Activated naive CD4-positive, alpha-beta T cell treated with anti-CD3 and anti-CD28 coated beads for 36 hours (primary cell): ENCODE measurements at places on chromosomes 4 and X. TPM values are rescaled to one million over a fixed set of nuclear protein-coding genes. Genes with fewer than 3 reads are reported as not detected.
A peak's percentile ranks its signal among the peaks of the same experiment; 100 is the strongest.

Gene TCEAL4
- 14.2 TPM for total RNA-seq

GRCh38 chr4:99323756-99324155 lies 2.6 kb upstream of the ADH1B start:
- H3K4me1 ChIP-seq: no peaks in the 10 kb centered on the region
- H3K4me3 ChIP-seq: no peak overlapping the region
- no peaks in the 10 kb centered on the region for H3K36me3 ChIP-seq
- no peak overlapping the region for H3K27ac ChIP-seq
- no peak for DNase-seq

DNA sequence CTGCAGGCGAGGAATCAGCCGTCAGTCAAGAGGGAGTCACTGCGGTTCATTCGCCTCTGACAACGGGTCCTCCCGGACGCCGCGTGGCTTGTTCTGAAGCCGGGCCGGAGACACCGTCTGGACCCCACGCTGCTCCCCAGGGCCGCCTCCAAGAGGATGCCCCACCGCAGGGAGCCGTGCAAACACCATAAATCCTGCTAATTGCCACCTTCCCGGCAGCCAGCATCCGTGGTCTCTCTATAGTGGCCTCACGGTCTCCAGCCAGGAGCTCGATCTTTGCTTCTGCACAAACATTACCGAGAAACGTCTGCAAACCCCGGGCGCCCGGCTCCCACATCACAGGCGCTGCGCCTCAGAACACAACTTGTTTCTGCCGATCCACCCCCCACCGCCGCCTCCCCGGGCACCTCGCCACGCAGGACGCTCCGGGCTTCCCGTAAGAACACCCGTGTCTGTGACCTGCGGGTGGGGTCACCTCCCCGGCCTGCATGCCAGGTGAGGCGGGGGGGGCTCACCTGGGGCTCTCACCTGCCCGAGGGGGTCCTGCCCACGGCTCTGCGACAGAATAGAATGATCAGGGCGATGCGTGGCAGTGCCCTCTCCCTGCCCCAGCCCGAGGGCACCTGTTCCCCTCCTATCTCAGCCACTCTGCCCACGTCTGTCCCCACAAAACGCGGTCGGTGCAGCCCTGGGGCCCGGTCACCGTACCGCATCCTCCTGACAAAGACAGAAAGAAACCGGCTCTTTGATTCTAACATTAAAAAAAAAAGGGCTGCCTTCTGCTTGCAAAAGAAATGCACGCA lies 32.4 kb upstream of the PPP2R3B start:
- no peak overlapping the region for H3K4me3 ChIP-seq
- H3K36me3 ChIP-seq: peaks cover 3% of the 10 kb centered on the region
- H3K4me1 ChIP-seq: no peaks in the 10 kb centered on the region
- H3K27ac ChIP-seq: no peak overlapping the region

DNA sequence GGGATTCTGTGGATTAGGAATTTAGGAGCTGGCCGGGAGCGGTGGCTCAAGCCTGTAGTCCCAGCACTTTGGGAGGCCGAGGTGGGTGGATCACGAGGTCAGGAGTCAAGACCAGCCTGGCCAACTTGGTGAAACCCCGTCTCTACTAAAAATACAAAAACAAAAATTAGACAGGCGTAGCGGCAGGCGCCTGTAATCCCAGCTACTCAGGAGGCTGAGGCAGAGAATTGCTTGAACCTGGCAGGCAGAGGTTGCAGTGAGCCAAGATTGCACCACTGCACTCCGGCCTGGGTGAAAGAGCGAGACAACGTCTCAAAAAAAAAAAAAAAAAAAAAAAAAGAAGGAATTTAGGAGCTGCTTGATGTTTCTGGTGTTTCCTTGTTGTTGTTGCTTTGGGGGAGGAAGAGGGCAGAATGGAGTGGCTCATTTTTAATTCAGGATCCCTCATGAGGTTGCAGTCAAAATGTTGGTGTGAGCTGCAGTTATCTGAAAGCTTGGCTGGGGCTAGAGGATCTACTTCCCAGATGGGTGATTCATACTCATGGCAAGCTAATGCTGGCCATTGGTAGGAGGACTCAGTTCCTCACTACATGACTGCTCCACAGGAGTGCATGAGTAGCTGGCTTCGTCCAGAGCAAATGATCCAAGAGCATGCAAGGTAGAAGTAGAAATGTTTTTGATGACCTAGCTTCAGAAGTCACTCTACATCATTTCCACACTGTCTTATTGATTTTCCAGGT lies 26.5 kb upstream of the JADE1 start:
- H3K4me3 ChIP-seq: no peak overlapping the region
- H3K4me1 ChIP-seq: no peaks in the 10 kb centered on the region
- H3K27me3 ChIP-seq: no peaks in the 10 kb centered on the region
- H3K27ac ChIP-seq: no peak overlapping the region
- no peaks in the 10 kb centered on the region for H3K36me3 ChIP-seq

GRCh38 chrX:41275661-41276609 lies 58.0 kb upstream of the DDX3X start:
- no peaks in the 10 kb centered on the region for H3K36me3 ChIP-seq
- DNase-seq: peak; percentile 73
- peaks cover 7% of the 10 kb centered on the region for H3K4me1 ChIP-seq
- peak overlapping the region; percentile 41 for H3K27ac ChIP-seq
- no peaks in the 10 kb centered on the region for H3K27me3 ChIP-seq
- H3K4me3 ChIP-seq: peak overlapping the region; percentile 74

Gene MAGEA9B
- total RNA-seq: not detected

GRCh38 chr4:93730251-93730650 lies 98.3 kb upstream of the ATOH1 start:
- H3K4me3 ChIP-seq: no peak overlapping the region
- no peaks in the 10 kb centered on the region for H3K4me1 ChIP-seq
- H3K36me3 ChIP-seq: no peaks in the 10 kb centered on the region
- DNase-seq: no peak
- no peak overlapping the region for H3K27ac ChIP-seq

DNA sequence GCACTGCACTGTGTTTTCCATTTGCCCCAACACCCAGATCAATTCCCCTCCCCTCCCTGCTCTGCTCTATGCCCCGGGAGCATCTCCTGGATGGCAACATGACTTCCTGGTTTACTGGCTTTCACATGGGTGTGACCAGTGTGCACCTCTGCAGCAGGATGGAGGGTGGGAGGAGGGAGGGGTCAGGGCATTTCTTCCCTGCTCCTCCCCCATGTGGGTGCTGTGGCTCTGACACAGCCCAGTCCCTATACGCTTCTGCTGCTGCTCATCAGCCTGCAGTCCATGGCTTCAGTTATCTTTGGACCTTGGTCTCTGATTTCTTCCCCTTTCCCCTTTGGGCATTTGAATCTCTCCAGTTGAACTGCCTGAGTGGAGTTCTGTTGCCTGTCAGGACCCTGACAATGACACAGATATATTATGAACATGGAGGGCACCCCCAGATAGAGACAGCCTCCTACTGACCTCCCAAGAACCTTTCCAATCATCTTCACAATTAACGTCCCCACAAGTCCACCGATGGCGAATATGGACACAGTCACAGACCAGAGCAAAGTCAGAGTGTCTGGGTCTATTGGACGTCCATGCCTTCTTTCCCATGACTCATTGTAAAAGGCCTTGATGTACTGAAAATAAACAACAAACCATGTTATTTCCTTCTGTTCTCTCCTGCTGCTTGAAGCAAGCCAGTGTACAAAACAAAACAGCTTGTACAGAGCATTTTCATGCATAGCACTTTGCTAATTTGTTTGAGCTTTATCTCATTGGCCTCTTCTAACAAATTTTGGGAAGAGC lies 24.8 kb downstream of the SLC2A9 start:
- no peak overlapping the region for H3K4me3 ChIP-seq
- DNase-seq: no peak
- H3K27me3 ChIP-seq: no peaks in the 10 kb centered on the region
- H3K27ac ChIP-seq: no peak overlapping the region
- no peaks in the 10 kb centered on the region for H3K36me3 ChIP-seq

DNA sequence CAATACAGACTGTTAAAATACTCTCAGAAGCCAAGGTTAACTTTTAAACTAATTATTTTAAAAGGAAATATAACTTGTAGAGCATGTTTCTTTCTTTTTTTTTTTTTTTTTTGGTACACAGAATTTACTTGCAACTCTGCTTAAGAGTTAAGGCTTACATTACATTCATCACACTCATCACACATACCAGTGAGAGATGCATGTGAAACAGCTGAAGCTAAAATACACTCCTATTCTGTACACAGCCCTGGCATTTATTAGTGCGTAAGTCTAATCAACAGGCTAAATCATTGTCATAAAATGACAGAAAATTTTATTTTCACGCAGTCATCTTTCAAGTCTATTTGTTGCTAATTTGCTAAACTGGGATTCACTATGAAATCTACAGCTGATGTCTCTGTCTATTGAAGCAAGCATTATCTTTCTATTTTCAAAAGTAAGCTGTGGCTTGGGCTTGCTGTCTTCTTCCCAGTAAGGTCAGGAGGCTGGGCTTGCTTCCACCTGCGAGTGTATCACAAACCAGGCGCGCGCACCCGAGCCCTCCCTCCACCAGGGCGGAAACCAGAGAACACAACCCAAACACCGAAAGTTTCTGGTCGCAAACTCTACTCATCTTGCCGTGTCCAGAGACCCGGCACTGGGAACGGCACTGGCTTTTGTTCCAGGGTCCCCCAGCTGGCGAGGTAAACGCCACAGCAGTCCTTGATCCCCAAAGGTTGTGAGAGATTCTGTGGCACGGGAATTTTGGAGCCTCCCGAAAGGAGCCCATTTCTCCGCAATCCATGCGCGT lies 3.9 kb downstream of the MAML3 start:
- H3K4me1 ChIP-seq: peaks cover 15% of the 10 kb centered on the region
- no peaks in the 10 kb centered on the region for H3K36me3 ChIP-seq
- H3K27ac ChIP-seq: peak overlapping the region; percentile 69
- H3K27me3 ChIP-seq: peaks cover 20% of the 10 kb centered on the region
- DNase-seq: peak; percentile 72

- H3K27ac ChIP-seq: no peak overlapping the region
- H3K27me3 ChIP-seq: peaks cover 81% of the 10 kb centered on the region
- DNase-seq: no peak
- peaks cover 2% of the 10 kb centered on the region for H3K36me3 ChIP-seq
- peaks cover 4% of the 10 kb centered on the region for H3K4me1 ChIP-seq
- no peak overlapping the region for H3K4me3 ChIP-seq
These were observed 3.0 kb upstream of the PHOX2B start for GRCh38 chr4:41751449-41752061.

DNA sequence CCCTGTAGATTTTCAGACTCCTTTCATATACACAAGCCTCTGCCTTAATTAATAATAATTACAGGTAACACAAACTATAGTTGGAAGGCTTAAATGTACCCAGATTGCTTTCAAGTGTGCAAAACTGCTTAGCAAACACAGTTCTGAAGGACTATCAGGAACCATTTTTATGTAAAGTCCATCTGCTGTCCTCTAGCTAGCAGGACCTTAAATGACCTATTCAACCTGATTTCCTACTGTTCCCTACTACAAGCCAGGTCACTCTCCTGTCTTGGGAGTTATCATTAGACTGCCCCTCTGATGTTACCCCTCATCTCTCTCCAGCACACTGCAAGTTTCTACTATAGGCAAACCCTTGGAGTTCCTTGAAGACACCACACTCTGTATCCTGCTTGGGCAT lies 157.3 kb downstream of the GBA3 start:
- no peak overlapping the region for H3K4me3 ChIP-seq
- DNase-seq: no peak
- H3K27me3 ChIP-seq: peaks cover 14% of the 10 kb centered on the region
- H3K27ac ChIP-seq: no peak overlapping the region
- no peaks in the 10 kb centered on the region for H3K36me3 ChIP-seq

- peak; percentile 91 for DNase-seq
- peaks cover 62% of the 10 kb centered on the region for H3K4me1 ChIP-seq
- H3K27ac ChIP-seq: peak overlapping the region; percentile 94
- peaks cover 26% of the 10 kb centered on the region for H3K36me3 ChIP-seq
- no peaks in the 10 kb centered on the region for H3K27me3 ChIP-seq
These were observed 171.3 kb downstream of the PTTG2 start for GRCh38 chr4:38131371-38132091.

- no peaks in the 10 kb centered on the region for H3K4me1 ChIP-seq
- H3K36me3 ChIP-seq: no peaks in the 10 kb centered on the region
- no peaks in the 10 kb centered on the region for H3K27me3 ChIP-seq
- no peak overlapping the region for H3K27ac ChIP-seq
- H3K4me3 ChIP-seq: no peak overlapping the region
- no peak for DNase-seq
These were observed 175.3 kb upstream of the FGF13 start for GRCh38 chrX:138886769-138887168.

DNA sequence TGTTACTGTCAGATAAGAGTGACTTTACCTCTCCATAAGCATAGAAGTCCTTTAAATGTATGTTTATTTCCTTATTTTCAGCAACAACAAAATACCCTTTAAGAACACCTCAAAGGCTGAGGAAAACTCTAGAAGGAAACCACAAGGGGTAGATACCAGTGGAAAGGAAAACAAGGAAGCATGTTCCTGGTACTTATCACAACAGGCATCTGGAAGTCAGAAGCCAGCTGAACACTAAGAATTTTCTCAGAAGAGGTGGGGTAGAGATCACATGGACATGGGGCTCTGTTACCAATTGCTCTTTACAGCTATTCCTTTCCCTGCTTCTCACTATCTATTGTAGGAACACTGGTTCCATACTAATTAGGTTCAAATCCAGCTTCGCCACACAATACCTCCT lies 51.5 kb upstream of the BEND2 start:
- H3K4me1 ChIP-seq: no peaks in the 10 kb centered on the region
- no peaks in the 10 kb centered on the region for H3K27me3 ChIP-seq
- H3K27ac ChIP-seq: no peak overlapping the region
- DNase-seq: no peak
- peaks cover 10% of the 10 kb centered on the region for H3K36me3 ChIP-seq
- H3K4me3 ChIP-seq: no peak overlapping the region

DNA sequence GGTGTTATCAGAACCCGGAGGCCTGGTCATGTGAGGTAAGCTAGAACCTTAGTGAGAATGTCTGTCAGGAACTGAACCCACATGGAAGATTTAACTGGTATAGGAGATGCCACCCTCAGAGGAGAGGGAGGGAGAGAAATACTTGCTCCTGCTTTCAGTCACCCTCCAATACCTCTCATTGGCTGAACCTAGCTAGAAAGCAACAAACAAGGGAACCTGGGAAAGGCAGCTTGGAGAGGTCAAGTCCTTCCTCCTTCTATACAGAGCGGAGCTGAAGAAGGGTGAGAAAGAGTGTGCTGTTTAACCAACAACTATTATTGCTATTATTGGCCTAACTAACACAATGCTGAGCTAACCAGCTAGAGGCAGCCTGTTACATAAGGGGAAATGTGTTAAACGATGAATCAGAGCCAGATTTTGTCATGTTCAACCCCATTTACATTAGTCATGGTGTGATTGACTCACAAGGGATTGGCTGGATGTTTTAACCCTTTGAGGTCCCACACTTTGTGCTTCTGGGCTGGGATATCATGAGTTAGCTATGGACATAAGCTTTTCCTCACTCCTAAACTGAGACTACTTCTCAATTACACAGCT lies 96.5 kb upstream of the ESX1 start:
- no peaks in the 10 kb centered on the region for H3K27me3 ChIP-seq
- H3K4me3 ChIP-seq: no peak overlapping the region
- no peak overlapping the region for H3K27ac ChIP-seq
- DNase-seq: no peak
- no peaks in the 10 kb centered on the region for H3K36me3 ChIP-seq

DNA sequence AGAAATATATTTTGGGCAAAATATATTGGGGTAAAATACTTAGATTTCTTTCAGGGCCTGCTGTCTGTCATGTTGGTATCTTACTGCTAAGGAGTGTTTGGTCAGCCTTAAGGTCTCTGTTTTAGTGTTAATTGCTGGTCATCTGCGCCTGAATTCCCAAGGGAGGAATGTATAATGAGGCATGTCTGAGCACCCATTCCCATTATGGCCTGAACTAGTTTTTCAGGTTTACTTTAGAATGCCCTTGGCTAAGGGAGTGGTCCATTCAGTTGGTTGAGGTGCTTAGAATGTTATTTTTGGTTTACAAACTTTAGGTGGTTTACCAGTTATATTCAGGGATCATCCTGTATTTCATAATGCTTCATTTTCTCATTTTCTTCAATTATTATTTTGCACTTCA lies 125.9 kb downstream of the CFAP299 start:
- no peak for DNase-seq
- no peak overlapping the region for H3K4me3 ChIP-seq
- H3K4me1 ChIP-seq: peaks cover 21% of the 10 kb centered on the region
- H3K27me3 ChIP-seq: no peaks in the 10 kb centered on the region
- H3K27ac ChIP-seq: no peak overlapping the region
